Epithelial cell of esophagus (primary cell): ENCODE measurements at places on chromosomes 6 and 20.

- no peak for DNase-seq
These were observed 99.5 kb downstream of the CDKAL1 start for GRCh38 chr6:20633566-20634340.

GRCh38 chr6:92354270-92354829 lies 1065.0 kb downstream of the EPHA7 start:
- no peak for DNase-seq

DNA sequence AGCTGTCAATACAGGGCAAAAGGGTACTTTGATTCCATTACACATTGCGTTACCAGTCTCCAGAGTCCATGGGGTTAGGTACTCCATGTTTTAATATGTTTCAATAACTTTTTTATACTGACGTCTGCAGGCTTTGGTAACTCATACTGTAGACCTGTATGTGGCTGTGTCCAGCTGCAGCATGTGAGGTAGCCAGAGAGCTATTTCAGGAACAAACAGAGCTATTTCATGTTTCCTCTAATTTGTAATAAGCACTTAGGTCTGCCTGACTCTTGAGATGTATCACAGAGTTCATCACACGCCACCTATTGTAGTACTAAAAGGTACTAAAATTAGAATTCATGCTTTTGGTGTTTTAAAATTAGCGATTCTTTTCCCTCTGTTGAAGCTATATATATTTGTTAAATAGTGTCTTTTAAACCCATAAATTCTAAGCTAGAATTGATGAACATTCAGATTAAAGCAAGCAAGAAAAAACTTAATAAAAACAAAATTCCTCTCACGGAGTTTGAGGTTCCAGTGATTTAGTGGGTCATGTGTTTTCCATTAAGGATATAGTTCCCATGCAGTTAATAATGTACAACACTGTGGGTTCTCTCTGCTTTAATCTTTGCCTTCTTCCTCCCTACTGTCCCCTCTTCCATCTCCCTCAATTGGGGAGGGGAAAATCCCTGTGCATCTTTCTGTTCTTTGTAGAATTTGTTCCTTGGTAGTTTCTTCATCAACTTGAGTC lies 37.0 kb downstream of the FOXO3 start:
- no peak for DNase-seq

DNA sequence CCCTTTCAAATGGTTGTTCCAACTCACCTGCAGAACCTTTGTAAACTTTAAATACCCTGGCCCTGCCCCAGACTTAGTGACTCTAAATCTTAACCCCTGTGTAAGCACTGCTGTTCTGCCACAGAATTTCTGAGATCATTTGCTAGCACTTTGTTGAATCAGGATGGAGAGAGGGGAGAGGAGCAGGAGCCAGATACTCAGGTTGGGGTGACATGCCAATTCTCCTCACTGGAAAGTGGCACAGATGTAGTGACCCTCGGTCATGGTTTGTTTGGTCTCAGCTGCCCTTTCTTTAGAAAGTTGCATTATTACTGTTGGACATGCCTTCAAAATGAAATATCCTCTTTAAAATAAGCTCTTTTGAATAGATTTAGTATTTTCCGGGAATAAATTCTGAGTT lies 168.0 kb downstream of the ZFAND3 start:
- DNase-seq, result no peak

GRCh38 chr6:144931172-144932035 lies 646.3 kb downstream of the UTRN start:
- DNase-seq, result peak; percentile 58

DNA sequence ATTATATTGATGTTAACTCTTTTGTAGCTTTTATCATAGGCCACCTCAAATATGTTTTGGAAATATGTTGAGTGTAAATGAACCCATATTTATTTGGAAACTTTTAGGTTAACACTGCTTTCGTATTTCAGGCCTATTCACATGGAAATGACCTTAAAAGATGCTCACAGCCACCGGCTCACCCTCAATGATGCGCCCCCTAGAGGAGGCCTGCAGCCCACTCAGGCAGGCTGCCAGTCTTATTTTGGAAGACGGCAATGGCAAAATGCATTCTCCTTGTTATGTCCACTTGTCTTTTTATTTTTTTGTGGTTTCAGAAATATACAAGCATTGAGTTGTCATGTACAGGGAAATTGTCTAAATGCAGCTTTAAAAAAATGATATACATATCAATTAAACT lies 869.7 kb downstream of the PHF3 start:
- peak; percentile 17 for DNase-seq

DNA sequence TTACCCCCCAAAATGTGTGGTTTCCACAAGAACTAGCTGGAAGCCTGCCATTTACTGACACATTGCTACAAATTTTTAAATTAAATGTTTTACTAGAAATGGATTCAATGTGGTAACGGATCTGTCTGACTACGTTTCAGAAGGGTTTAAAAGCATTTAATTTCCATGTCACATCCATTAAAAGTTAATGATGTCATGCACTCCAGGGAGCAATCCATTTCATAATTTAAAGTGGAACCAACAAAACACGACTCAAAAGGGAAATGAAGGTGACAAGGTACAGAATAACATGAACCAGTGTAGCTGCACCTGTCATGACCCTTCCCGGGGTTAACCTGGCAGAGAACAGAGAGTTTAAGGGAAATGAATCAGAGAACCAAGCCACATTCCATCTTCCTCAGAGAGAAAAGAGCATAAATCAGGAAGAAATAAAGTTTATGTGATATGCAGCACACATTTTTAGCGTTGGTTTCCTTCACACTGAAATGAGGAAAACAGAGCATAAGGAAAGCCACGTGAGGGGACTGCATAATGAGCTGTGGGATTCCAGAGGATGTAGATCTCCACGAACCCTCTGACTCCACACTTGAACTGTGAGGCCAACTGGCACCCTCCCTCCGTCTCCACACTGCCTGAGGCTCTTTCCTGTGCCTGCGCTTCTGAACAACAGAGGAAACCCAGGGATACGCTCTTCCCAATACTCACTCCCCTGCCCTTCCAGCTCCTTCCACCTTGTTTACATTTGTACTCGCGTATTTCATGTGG lies 170.3 kb upstream of the AHI1 start:
- DNase-seq, result peak; percentile 44
